ENCODE measurements at places on chromosomes 11 and 22.

DNA sequence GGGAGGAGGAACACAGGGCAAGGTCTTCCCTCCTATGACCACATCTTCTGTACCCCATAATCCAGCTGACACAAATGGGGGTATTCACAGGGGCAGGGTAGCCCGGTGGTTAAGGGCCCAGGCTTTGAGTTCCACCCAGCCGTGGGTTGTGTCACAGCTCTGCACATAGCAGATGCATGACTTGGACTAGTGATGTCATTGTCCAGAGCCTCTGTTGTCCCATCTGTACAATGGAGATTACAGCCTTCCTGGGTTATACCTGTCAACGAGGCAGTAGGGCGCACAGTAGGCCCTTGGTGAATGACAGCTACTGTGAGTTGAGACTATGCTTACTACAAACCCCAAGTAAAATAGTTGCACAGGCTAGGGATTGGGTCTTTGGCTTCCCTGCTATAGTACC is 99.3 kb upstream of the CRYBB3 start:
- peak overlapping the region; percentile 82 for H3K27ac ChIP-seq
- H3K36me3 ChIP-seq, result no peaks in the 10 kb centered on the region
- no peak overlapping the region for H3K4me3 ChIP-seq
- no peaks in the 10 kb centered on the region for H3K27me3 ChIP-seq
- no peak for DNase-seq

DNA sequence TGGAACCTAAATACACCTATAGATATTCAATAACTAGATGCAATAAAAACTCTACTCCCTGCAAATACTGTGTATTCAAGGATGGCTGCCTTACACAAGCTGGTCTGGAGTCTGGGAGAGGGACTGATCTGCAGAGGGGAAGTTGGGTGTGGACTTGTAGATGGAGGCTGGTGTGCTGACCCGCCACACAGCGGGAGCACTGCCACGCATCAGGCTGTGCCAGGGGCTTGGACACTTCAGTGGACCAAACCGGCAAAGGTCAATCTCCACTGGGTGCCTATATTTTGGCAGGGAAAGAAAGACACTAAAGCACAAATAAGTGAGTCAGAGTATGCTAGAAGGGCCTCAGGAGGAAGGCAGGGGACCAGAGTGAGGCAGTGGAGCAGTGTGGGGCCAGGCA is 2.1 kb upstream of the SHANK3 start:
- DNase-seq, result no peak
- no peaks in the 10 kb centered on the region for H3K36me3 ChIP-seq
- H3K4me1 ChIP-seq, result no peaks in the 10 kb centered on the region
- H3K4me3 ChIP-seq, result no peak overlapping the region

GRCh38 chr11:44258190-44258489 is 51.8 kb downstream of the ALX4 start:
- H3K27me3 ChIP-seq, result no peaks in the 10 kb centered on the region
- H3K4me3 ChIP-seq, result no peak overlapping the region
- H3K36me3 ChIP-seq, result no peaks in the 10 kb centered on the region

GRCh38 chr22:26702906-26703830 is 45.8 kb downstream of the MIAT start:
- no peak for DNase-seq
- H3K36me3 ChIP-seq, result peaks cover 21% of the 10 kb centered on the region
- H3K4me1 ChIP-seq, result no peaks in the 10 kb centered on the region
- no peak overlapping the region for H3K27ac ChIP-seq
- H3K27me3 ChIP-seq, result no peaks in the 10 kb centered on the region
- no peak overlapping the region for H3K4me3 ChIP-seq

GRCh38 chr11:128188346-128189004 is 398.9 kb downstream of the ETS1 start:
- no peaks in the 10 kb centered on the region for H3K27me3 ChIP-seq
- DNase-seq, result no peak
- H3K4me1 ChIP-seq, result no peaks in the 10 kb centered on the region
- H3K36me3 ChIP-seq, result no peaks in the 10 kb centered on the region

DNA sequence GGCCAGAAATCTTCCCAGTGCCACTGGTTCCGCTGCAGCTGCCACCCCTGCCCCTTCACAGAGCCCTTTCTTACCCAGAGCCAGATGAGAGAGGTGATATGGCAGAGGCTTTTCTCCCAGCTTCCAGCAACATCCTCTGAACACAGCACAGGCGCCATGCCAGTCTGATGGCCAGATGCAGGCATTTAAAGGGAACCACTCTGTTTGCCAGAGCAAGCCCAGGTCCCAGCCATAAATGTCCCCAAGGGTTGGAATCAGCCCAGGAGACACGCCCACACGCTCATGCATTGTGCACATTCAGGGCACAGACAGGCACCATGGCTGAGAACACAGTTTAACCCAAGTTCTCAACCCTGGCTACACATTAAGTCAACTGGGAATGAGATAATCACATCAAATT is 114.3 kb upstream of the CSNK2A3 start:
- no peak overlapping the region for H3K27ac ChIP-seq
- no peaks in the 10 kb centered on the region for H3K27me3 ChIP-seq
- DNase-seq, result no peak
- no peaks in the 10 kb centered on the region for H3K36me3 ChIP-seq
- no peak overlapping the region for H3K4me3 ChIP-seq

DNA sequence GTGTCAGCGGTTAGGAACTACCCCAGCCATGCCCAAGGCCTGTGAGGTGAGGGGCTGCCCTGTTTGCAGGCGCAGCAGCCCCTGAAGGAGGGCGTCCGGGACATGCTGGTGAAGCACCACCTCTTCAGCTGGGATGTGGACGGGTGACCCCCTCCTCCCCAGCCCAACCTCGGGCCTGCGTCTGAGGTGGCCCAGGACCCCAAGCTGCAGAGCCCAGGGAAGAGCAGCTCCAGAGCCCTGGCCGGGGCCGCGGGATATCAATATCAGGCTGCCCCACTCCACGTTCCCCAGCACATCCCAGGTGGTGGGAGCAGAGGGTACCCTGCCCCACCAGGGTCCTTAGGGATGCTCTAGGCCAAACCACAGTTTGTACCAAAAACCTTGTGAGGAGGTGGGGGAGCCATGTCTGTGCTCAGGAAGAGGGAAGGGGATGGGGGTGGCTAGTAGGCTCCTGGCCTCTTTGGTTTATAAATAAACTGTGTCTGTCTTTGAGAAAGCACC is 39.3 kb downstream of the SGSM3 start:
- H3K4me1 ChIP-seq, result no peaks in the 10 kb centered on the region
- H3K36me3 ChIP-seq, result peaks cover 69% of the 10 kb centered on the region
- H3K27ac ChIP-seq, result no peak overlapping the region
- no peaks in the 10 kb centered on the region for H3K27me3 ChIP-seq

- DNase-seq, result no peak
- H3K27me3 ChIP-seq, result no peaks in the 10 kb centered on the region
- no peak overlapping the region for H3K27ac ChIP-seq
- H3K4me3 ChIP-seq, result no peak overlapping the region
- H3K36me3 ChIP-seq, result no peaks in the 10 kb centered on the region
- H3K4me1 ChIP-seq, result no peaks in the 10 kb centered on the region
Measured at GRCh38 chr11:9095421-9095820, 4.0 kb upstream of the SCUBE2 start.
